Amniotic epithelial cell (primary cell): ENCODE measurements at places on chromosomes 6 and 20.

GRCh38 chr6:44142835-44143234 lies 15.5 kb downstream of the TMEM63B start:
- DNase-seq, result peak; percentile 39

DNA sequence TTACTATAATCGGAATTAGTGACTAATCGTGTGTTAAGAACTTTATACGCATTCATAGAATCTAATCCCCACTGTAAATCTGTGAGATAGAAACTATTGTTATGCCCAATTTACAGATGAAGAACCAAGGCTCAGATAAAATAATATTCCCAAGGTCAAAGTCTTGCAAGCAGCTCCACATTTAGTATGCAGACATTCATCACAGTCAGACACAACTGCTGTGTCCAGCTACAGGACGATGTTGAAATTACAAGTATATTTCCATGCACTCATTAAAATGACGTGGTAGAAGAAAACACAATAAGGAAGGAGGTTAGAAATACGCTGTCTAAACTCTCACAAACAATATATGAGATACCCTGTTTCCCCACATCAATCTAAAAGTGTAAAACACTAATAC lies 82.5 kb downstream of the PREX1 start:
- DNase-seq, result peak; percentile 55

DNA sequence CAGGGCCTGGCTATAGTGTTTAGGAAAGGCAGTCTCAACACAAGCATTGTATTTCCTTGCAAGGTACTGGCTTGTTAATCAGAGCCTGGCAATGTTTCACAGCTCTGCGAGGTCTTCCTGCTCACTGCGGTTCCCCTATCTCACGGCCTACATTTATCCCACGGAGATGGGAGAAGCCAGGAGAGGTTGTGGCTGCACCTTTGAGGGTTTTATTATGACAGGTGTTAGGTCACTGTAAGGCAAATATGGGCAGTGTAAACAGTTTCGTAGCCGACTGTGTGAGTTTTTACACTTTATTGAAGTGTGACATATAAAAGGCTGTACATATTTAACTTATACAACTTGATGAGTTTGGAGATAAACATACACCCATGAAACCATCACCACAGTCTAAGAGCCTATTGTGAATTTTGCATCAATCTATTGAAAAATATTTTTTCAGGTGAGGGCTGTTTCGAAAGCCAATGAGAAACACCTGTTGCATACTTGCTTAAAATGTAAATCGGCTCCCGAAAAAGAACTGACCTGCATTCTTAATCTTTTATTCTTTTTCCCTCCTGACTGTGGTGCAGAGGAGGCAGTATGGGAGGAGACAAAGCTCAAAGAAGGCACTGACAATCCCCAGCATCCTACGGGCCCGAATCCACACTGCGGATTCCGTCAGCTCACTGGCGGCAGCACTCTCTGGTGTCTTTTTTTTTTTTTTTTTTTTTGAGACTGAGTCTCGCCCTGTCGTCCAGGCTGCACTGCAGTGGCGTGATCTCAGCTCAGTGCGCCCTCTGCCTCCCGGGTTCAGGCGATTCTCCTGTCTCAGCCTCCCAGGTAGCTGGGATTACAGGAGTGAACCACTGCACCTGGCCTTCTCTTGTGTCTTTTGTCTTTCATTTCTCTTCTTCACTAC lies 7.5 kb upstream of the RBM38 start:
- no peak for DNase-seq

DNA sequence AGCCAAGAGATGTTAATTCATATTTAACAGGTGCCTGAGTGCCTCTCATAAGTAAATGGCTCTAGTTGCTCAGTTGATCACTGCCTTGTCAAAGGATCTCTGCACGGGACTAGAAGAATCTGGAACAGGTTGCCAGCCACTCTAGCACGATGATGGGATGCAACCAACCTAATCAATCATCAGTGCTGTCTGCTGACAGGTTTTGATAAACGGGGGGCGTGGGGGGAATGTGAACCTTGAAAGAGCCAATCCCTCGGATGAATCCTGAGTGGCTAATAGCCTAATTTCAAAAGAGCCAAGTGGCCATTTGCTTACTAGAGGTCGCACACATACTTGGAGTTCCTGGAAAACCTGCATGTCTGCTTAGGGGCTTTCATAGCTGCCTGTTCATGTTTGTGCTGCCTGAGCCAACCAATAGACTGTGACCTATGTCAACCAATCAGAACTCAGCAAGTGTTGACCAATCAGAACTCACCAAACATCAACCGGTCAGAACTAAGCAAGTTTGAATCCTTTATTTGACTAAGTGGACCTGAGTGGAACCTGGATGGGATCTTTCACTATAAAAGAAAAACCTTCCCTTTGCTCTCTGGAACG lies 43.5 kb upstream of the ECI2 start:
- no peak for DNase-seq

DNA sequence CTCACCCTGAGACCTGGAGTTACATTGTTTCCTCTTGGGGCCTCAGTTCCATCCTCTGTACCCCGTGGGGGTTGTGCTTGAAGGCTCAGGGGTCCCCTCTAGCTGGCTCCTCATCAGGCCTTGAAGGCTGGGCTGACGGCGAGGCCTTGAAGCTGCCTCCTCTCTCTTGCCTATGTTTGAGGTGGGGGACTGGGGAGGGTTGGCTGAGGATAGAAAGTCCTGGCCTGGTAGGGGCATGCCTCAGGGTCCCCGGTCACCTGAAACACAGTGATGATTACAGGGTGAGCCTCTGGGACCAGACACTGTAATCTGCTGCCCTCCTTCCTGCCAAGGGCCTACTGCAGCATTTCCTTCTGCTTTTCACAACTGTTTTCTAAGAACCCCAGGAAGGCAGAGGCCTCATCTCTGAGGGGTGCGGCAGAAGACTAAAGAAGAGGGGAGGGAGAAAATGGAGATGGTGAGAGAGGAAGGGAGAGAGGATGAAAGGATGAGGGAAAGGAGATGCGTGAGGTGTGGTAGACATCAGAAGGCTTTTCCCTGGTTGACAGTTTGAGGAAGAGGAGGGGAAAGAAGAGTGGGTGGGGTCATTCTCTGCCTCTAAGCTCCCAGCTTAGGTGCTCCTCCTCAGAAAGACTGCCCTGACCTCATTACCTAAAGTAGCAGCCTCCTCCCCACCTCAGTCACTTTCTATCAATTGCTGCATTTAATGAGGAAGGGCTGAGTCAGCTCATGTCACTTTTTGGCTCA lies 29.7 kb downstream of the VEGFA start:
- no peak for DNase-seq

DNA sequence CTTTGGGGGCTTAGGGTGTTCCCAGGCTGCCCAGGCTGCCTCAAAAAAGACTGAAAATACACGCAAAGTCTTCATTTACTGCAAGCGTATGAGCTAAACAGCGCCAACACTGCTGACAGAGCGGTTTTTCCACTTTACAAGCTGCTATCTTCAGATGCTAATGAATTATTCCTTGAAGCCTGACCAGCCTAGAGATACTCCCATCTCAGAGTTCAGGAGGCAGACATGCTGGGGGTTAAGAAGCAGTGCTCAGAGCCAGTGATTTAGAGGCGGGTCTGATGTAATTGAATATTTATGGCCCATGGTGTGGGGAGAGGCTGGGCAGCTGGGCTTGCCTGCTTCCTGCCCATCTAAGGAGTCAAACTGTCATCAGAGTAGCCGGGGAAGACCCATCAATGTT lies 241.4 kb downstream of the SLC24A3 start:
- peak; percentile 61 for DNase-seq

DNA sequence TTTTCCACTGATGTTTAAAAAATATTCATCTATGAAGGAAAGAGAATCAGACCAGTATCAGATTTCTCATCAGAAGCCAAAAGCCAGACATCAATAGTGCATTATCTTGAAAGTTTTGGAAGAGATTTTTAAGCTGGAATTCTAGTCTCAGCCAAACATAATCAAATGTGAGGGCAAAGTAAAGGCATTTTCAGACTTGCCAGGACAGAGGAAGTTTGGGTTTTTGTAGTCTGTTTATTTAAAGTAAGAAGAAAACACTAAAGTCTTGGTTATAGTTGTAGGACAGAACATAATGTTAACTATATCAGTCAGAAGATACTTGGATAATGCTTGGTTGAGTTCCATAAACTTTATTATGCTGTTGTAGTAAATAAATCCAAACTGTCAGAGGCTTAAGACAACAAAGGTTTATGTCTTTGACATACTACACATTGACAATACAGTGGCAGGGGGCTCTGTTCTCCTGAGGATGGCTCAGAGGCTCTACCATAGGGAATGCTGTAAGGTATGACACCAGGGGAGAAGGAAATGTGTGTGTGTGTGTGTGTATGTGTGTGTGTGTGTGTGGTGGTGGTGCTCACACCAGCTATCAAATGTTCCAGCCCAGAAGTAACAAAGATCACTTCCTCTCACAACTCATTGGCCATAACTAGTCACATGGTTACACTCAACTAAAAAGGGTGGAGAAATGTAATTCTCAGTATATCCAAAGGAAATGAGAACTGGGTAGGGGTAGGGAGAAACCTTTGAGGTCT lies 26.7 kb upstream of the YWHAB start:
- peak; percentile 11 for DNase-seq

DNA sequence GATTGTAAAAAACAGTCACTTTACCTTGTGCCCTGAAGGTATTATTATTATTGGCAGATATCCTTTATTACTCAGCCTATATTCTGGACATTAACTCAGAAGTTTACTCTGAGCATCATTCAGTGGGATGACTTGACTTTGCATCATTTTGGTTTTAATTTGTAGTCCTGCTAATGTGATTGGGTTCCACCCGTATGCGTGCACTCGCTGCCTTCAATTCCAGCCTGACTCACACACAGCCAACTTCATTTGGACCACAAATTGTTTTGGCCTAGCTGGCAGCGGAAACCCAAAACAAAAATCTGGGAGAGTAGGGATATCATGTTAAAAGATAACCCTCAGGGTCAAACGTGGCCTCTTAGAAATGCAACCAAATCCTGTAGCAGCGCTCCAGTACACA lies 704.4 kb upstream of the SLC35B3 start:
- DNase-seq, result no peak

GRCh38 chr6:165660857-165661663 lies 2.0 kb downstream of the PDE10A start:
- DNase-seq, result no peak

GRCh38 chr6:77124604-77125003 lies 338.7 kb downstream of the HTR1B start:
- DNase-seq, result peak; percentile 65

- DNase-seq, result no peak
Observed at GRCh38 chr20:37189416-37190016, 10.2 kb upstream of the MROH8 start.

GRCh38 chr20:35893942-35894341 lies 60.4 kb downstream of the SCAND1 start:
- no peak for DNase-seq
